Renal cortical epithelial cell (primary cell): ENCODE measurements at places on chromosomes 7 and 10.

GRCh38 chr10:88755753-88756152 is 4.1 kb upstream of the LIPN start:
- no peak for DNase-seq

DNA sequence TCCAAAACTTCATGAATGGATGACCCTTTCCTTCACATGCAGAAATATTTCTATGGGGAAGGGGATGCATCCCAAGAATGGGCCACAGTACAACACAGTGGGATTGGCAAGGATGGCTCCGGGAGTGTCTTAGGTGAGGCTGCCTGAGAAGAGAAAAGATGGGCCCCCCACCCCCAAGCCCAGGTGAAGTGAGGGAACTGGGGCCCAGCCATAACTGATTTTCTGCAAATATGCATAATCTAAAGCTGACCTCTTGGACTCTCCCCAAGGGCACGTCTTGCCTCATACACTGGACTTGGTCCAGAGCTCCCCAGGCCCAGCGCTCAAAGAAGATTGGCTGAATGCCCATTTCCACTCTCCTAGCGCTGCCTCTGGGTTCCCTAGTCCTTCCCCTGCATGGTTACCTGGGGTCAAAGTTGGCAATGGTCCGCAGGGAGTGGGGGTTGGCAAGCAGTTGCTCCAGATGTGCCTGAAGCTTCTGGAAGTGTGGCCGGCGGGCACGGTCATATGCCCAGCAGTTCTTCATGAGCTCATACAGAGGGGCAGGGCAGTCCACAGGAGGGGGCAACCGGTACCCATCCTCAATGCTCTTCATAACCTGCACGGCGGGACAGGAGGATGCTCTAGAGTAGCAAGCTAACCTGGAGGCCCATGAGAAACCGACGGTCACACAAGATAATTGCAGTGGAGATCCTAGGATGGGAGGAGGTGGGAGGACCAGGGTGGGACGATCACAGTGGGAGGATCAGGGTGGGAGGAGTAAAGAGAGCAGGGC is 12.3 kb downstream of the ZYX start:
- DNase-seq, result no peak

DNA sequence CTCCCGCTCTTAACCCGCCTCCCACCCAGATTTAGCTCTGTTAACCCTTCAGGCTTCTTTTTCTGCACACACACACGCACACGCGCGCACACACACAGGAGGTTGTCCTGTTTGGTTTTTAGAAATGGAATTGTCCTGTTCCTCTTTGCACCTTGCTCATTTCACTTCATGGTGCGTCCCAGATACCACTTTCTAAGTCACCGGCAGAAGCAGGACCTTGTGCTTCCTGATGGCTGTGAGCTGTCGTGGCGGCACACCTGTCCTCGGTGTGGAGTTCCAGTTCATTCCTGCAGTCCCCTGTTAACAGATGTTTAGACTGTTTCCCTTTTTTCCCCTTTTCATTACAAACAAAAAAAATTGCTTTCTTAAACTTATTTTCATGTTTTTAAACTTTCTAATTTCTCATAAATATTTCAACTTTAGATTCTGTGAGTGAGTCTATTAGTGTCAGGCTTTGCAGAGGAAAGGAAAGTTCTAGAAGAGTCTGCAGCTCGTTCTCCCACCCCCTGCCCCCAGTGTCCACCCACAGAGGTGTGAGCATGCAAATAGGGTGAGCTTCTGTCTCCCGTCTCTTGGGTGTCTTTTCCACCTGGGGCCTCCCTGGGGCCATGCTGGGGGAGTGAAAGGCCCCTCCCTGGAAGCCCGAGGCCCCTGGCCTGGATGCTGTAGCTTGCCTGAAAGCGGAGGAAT is 85.5 kb downstream of the LHPP start:
- no peak for DNase-seq

- no peak for DNase-seq
These were observed 271.9 kb downstream of the PLXDC2 start for GRCh38 chr10:20088061-20088701.

GRCh38 chr10:99329304-99329553 is at the start of gene CNNM1:
Gene CNNM1, plus strand, starts transcription at chr10:99329356. Its CDS starts 32 bp downstream, at chr10:99329388.
- no peak for DNase-seq

DNA sequence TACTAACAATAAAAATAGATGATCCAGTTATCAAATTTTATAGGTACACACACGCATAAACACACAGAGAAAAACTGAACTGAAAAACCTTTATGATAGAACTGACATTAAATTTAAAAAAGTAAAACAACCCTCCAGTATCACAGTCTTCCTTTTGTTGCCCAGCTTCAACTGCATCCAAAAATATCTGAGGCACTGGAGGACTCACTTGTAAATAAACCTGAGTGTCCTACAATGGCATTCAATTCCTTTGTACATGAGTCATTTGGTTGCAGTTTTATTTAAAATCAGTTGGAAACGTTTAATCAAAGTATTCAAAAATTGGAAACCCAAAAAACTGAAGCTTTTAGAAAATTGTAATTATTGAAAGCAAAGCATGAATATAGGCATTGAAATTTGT is 265.2 kb upstream of the CSTF2T start:
- DNase-seq, result no peak

- peak; percentile 60 for DNase-seq
These were observed 97.1 kb downstream of the SH3PXD2A start for GRCh38 chr10:103758294-103758681.

- no peak for DNase-seq
These were observed 118.0 kb downstream of the BUB3 start for GRCh38 chr10:123272171-123272570.

DNA sequence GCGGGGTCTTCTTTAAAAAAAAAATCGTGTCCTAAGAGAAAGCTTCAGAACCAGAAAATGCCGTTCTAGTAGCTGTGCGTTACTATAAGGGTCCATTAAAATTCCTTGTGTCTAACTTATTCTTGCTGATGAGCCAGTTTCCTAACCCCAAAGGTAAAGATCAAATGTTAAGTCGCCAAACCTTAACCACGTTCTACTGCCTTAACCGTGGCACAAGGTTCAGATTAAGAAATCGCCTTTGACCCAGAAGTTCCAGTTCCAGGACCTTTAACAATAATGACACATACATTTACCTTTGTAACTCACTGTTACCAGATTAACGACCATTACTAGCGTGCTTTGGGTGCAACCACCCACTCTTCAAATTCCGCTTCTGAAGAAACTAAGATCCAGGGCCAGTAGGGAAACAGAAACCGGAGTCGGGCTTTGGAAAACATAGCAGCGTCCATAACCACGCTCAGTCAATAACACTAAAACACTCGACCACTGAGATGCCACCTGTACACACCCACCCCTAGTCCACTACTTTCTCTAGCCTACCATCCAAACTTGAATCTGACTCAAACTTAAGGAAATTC is 620 bp downstream of the BET1 start:
- peak; percentile 65 for DNase-seq

DNA sequence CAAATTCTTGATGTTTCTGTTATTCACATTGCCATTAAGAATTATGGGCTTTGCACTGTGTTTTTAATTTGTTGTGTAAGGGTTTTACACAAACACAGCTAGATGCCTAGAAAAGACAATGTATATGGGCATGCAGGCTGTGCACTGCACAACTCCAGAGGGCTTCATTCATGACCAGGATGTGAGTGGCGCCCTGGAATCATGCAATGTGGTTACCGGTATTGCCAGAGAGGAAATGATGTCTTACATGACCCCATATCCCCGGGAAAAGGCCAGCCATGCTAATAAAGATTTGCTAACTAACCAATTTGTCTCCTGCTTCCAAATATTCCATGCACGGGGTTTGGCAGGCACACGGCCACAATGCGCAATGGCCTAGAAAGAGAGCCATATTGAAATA is 16.9 kb downstream of the KCNMA1 start:
- DNase-seq, result no peak

DNA sequence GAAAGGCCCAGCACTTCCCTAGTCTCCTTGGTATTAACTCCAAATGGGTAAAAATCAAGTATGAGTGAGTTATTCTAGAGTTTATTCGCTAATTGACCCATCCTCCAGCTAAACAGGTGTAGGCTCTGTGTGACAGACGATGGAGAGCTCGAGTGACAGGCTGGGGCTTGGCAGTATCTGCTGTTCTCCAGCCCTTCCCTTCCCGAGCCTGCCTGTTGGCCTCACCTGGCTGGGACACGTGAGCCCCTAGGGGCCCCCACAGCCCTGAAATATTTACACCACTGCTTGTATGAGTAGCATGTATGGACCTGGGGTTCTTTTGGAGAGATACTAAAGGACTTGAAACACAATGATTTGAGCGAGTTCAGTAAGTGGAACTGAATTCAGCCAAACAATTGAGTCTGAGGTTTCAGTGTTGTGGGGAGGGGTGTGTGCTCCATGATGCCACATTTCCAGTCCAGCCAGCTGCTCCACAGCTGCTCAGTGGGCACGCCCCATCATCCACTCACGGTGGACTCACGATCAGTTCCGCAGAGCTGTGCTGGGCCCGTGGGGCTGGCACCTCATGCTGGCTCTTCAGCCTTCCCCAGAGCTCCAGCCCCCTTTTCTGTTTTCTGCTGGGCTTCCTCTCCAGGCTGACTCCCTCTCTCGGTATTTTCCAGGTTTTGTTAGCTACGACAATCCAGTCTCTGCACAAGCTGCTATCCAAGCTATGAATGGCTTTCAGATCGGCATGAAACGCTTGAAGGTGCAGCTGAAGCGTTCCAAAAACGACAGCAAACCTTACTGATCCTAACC is 283.0 kb downstream of the USP6NL start:
- no peak for DNase-seq

DNA sequence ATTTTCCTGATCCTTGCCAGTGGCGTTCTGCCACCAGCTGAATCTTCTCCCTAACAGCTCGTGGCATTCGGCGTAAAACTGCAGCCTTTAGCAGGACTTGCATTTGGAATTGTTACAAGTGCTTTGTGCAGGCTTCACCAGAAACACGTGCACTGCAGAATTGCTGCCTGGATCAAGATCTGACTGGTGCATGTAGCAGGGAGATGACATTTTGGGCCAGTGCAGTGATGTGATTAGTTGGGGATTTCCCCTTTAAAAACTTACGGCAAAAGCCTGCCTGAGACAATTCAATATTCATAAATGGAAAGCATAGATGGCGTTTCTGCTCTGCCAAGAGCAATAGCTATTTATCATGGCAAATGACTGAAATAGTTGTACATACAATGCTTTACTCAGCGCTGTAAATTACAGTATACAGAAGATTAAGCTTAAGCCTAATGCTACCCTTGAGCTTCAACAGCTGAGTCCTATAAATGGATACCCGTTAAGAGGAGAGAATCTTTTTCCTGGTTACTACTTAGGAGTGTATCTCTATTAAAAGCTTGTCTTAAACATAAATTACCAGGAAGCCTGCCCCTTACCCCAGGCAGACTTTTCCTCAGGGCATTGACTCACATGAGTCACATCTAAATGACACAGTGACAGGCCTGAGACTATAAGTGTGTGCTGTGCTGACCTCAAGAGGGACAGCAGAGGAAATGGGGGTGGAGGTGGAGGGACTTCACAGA is 106.3 kb downstream of the ATXN7L1 start:
- peak; percentile 40 for DNase-seq
